Naive thymus-derived CD8-positive, alpha-beta T cell (primary cell): ENCODE measurements at places on chromosomes 13 and 19.

- peaks cover 50% of the 10 kb centered on the region for H3K36me3 ChIP-seq
- no peak overlapping the region for H3K27ac ChIP-seq
- no peak for DNase-seq
- H3K4me1 ChIP-seq: peaks cover 22% of the 10 kb centered on the region
- H3K27me3 ChIP-seq: no peaks in the 10 kb centered on the region
These were observed 9.2 kb downstream of the CUL4A start for GRCh38 chr13:113218586-113218985.

GRCh38 chr13:29230299-29230845, 365.1 kb downstream of the SLC7A1 start:
- no peak overlapping the region for H3K4me3 ChIP-seq
- H3K4me1 ChIP-seq: no peaks in the 10 kb centered on the region
- no peak for DNase-seq
- H3K36me3 ChIP-seq: no peaks in the 10 kb centered on the region
- H3K27me3 ChIP-seq: no peaks in the 10 kb centered on the region
- no peak overlapping the region for H3K27ac ChIP-seq

- H3K36me3 ChIP-seq: no peaks in the 10 kb centered on the region
- no peak for DNase-seq
- H3K27ac ChIP-seq: no peak overlapping the region
- H3K4me3 ChIP-seq: no peak overlapping the region
These were observed 73.2 kb upstream of the RFC3 start for GRCh38 chr13:33744589-33745369.

GRCh38 chr13:43908156-43909126, 28.7 kb downstream of the LACC1 start:
- H3K4me1 ChIP-seq: no peaks in the 10 kb centered on the region
- H3K27ac ChIP-seq: no peak overlapping the region
- no peak for DNase-seq
- H3K36me3 ChIP-seq: no peaks in the 10 kb centered on the region
- H3K4me3 ChIP-seq: no peak overlapping the region

DNA sequence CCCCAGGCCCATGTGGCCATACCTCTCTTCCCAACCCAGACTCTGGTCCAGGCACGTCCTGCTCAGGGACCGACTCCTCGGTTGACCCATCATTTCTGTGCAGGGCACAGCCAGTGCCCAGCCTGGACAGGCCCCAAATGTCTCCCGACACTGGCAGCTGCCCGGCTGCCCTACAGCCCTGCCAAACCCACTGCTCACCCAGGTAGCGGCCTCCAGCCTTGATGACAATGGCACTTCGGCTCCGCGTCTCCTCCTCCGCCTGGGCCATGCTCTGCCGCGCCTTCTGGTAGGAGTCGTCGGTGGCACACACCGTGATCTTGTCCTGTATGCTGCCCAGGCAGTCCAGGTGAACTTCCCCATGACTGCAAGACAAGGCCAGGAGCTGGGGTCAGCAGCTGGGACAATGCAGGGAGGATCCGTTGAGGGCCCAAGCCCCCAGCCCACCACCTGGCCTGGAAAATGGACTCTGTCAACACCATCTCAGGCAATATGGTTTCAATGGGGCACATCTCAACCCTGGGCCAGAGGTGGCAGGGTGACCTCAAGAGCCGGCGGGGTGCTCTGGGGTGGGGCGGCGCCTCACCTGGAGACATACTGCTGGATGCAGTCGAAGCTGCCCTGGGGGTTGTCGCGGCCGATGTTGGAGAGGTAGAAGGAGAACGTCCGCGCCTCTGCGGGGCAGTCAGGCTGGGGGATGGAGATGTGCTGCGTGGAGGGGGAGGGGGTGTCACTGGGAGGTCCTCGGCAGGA, 27.5 kb upstream of the ISYNA1 start:
- H3K27ac ChIP-seq: peak overlapping the region; percentile 35
- H3K36me3 ChIP-seq: peaks cover 29% of the 10 kb centered on the region
- peaks cover 18% of the 10 kb centered on the region for H3K4me1 ChIP-seq
- H3K4me3 ChIP-seq: no peak overlapping the region

- H3K36me3 ChIP-seq: peaks cover 31% of the 10 kb centered on the region
- H3K4me1 ChIP-seq: peaks cover 2% of the 10 kb centered on the region
- no peaks in the 10 kb centered on the region for H3K27me3 ChIP-seq
- no peak overlapping the region for H3K27ac ChIP-seq
These were observed 30.6 kb upstream of the ZNF681 start for GRCh38 chr19:23789246-23789645.

GRCh38 chr19:6412447-6413091, 12.0 kb downstream of the KHSRP start:
- H3K4me1 ChIP-seq: no peaks in the 10 kb centered on the region
- H3K36me3 ChIP-seq: no peaks in the 10 kb centered on the region
- no peak overlapping the region for H3K4me3 ChIP-seq
- H3K27me3 ChIP-seq: no peaks in the 10 kb centered on the region
- H3K27ac ChIP-seq: no peak overlapping the region

DNA sequence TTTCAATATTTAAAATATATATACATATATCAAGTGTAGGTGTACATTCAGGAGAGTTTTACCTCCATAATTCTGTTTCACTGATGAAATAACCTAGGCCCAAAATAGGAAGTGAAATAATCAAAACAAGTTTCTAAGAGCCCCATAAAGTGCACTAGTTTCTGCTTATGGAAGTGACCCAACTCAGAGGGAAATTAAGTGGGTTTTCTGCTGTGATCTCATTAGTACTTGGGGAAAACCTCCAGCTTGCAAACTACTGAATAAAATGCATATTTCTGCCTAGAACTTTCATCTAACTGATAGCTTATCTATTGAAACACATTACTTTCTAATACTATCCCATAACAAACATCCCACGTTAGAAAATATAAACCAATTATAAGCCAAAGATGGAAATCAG, 45.4 kb upstream of the MIR17HG start:
- no peak overlapping the region for H3K4me3 ChIP-seq
- no peak for DNase-seq
- no peaks in the 10 kb centered on the region for H3K36me3 ChIP-seq

DNA sequence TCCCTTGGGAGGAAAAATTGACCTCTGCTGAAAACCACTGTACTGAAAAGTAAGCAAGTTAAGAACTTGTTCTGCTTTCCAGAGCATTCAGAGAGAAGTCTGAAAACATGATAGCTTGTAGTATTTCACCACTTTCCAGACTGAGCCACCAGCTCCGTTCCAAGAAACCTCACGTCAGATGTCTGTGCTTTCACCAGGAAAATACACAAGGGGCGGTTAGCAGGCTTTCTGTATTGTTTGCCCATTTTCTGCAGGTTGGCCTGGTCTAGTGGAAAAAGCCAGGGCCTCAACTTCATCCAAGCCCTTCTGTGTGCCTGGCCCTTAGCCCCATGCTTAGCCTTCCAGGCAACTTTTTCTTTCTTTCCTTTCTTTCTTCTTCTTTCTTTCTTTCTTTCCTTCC, 36.4 kb downstream of the RXFP2 start:
- H3K4me3 ChIP-seq: no peak overlapping the region
- peaks cover 11% of the 10 kb centered on the region for H3K4me1 ChIP-seq
- peaks cover 21% of the 10 kb centered on the region for H3K27me3 ChIP-seq
- no peak overlapping the region for H3K27ac ChIP-seq
- H3K36me3 ChIP-seq: no peaks in the 10 kb centered on the region

DNA sequence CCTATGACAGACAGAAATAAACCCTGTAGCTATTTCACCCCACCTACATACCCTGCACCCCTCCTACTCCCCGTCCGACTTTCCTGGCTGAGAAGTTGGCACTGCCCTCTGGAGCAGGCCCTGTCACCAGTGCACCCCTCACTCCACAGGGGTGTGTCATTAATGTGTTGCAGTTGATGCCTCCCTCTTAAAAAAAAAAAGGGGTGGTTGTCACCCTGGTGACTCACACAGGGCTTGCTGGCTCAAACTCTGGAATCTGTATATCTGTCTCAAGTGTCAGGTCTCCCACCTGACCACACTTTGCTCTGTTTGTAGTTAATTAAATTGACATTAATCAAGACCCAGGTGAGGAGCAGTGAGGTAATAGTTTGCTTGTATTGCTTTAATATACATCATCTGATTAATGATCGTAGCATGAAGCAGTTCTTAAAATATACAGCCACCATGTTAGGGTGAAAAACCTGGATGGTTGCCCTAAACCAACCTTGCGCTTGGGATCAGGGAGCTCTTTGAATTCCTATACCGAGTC, 2.0 kb upstream of the GATAD2A start:
- peaks cover 30% of the 10 kb centered on the region for H3K4me1 ChIP-seq
- H3K27ac ChIP-seq: peak overlapping the region; percentile 51
- H3K4me3 ChIP-seq: no peak overlapping the region
- no peaks in the 10 kb centered on the region for H3K27me3 ChIP-seq

- no peaks in the 10 kb centered on the region for H3K27me3 ChIP-seq
- DNase-seq: no peak
- H3K36me3 ChIP-seq: peaks cover 48% of the 10 kb centered on the region
- H3K27ac ChIP-seq: no peak overlapping the region
- H3K4me3 ChIP-seq: no peak overlapping the region
These were observed 100.8 kb downstream of the TUBGCP3 start for GRCh38 chr13:112487127-112487517.

- H3K27ac ChIP-seq: no peak overlapping the region
- no peaks in the 10 kb centered on the region for H3K4me1 ChIP-seq
- no peak overlapping the region for H3K4me3 ChIP-seq
These were observed 25.4 kb downstream of the ALG5 start for GRCh38 chr13:36973621-36974295.

- H3K27me3 ChIP-seq: no peaks in the 10 kb centered on the region
- H3K4me1 ChIP-seq: peaks cover 28% of the 10 kb centered on the region
- peak overlapping the region; percentile 22 for H3K4me3 ChIP-seq
- no peaks in the 10 kb centered on the region for H3K36me3 ChIP-seq
These were observed 31.3 kb downstream of the SAE1 start for GRCh38 chr19:47161876-47162489.

GRCh38 chr13:112179995-112180394, 113.0 kb downstream of the SOX1 start:
- H3K27me3 ChIP-seq: peaks cover 14% of the 10 kb centered on the region
- H3K4me3 ChIP-seq: no peak overlapping the region
- H3K36me3 ChIP-seq: no peaks in the 10 kb centered on the region

DNA sequence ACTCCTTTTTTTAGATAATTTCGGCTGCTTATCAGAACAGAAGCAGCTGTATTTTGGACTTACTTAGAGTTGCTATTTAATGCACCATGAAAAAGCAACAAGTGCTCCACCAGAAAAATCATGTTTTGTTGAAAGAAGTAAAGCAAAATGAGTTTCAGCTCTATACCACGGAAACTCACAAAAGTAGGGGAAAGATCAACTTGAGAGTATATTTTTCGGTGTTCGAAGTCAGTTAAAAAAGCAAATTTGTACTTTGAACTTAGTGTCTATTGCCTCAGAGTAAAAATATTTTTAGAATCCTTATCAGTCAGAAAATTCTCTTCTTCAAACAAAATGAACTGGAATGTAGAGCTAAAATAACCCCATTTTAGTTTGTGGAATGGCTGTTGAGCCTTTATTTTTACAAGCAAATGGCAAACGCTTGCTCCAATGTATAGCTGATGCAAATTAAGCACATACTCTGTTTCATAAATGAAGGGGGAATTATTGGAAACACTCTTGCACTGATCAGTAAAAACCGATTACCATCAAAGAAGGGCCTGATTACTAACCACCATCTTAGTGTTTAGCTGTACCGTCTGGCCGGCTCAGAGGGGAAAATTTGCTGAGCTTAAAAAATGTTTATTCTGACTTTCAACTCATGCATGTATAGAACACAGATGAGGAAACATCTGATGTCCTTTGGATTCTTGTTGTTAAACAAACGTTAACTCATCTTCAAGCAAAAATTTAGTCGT, 540.7 kb downstream of the GPC6 start:
- H3K4me3 ChIP-seq: no peak overlapping the region
- H3K36me3 ChIP-seq: no peaks in the 10 kb centered on the region
- no peak overlapping the region for H3K27ac ChIP-seq
- peaks cover 3% of the 10 kb centered on the region for H3K27me3 ChIP-seq
- no peak for DNase-seq

- H3K4me3 ChIP-seq: no peak overlapping the region
- peaks cover 11% of the 10 kb centered on the region for H3K27me3 ChIP-seq
- DNase-seq: no peak
These were observed 152.8 kb downstream of the LHFPL6 start for GRCh38 chr13:39450176-39450575.

GRCh38 chr19:3499738-3500428, 591 bp downstream of the DOHH start:
- H3K4me3 ChIP-seq: peak overlapping the region; percentile 89
- peaks cover 16% of the 10 kb centered on the region for H3K4me1 ChIP-seq
- peak overlapping the region; percentile 97 for H3K27ac ChIP-seq
- H3K36me3 ChIP-seq: peaks cover 5% of the 10 kb centered on the region
- no peak for DNase-seq

- H3K27ac ChIP-seq: peak overlapping the region; percentile 71
- no peak for DNase-seq
- no peak overlapping the region for H3K4me3 ChIP-seq
These were observed 1.6 kb downstream of the ELAVL3 start for GRCh38 chr19:11479090-11479897.

- H3K27ac ChIP-seq: peak overlapping the region; percentile 94
- H3K36me3 ChIP-seq: no peaks in the 10 kb centered on the region
- peaks cover 39% of the 10 kb centered on the region for H3K4me1 ChIP-seq
- DNase-seq: peak; percentile 84
- H3K4me3 ChIP-seq: peak overlapping the region; percentile 93
These were observed 5.0 kb downstream of the CLEC11A start for GRCh38 chr19:50728084-50728737.

GRCh38 chr13:99897076-99897440, 74.5 kb downstream of the ZIC5 start:
- peaks cover 14% of the 10 kb centered on the region for H3K4me1 ChIP-seq
- no peaks in the 10 kb centered on the region for H3K36me3 ChIP-seq
- no peak for DNase-seq
- H3K27me3 ChIP-seq: peaks cover 62% of the 10 kb centered on the region
- no peak overlapping the region for H3K27ac ChIP-seq
- H3K4me3 ChIP-seq: peak overlapping the region; percentile 53

DNA sequence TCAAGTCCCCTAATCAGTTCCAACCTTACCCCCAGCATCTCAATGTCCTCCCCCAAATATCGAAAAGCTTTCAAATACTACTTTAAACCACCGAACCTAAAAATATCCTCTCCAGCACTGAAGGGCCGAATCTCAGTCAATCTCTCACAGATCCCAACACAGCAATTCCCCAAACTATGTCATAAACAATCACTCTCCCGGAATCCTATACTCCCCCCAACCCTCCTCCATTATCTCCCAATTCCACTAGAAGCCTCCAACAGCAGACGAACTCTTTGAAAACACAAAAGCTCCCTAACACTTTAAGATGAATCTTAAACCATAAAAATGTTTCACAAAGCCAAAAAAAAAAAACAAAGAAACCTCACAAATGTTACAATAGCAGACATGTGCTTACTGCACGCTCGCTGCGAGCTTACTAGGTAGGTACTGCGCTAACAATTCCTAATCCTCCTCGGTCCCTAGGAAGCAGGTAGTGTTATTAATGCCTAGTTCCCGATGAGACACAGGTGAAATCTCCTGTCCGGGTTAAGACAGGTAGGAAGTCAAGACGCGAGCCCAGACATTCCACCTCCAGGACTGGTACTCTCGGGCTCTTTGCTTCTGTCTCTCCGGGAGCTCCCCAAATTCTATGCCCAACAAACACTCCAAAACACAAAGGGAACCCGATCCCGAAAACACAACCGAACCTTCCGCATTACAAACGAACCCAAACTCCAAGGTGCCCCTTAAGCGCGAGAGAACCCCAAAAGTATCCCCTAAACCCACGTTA, 14.2 kb downstream of the FBXO46 start:
- DNase-seq: no peak
- peak overlapping the region; percentile 94 for H3K4me3 ChIP-seq
- peaks cover 8% of the 10 kb centered on the region for H3K36me3 ChIP-seq
- no peaks in the 10 kb centered on the region for H3K27me3 ChIP-seq
- peak overlapping the region; percentile 96 for H3K27ac ChIP-seq
- H3K4me1 ChIP-seq: peaks cover 46% of the 10 kb centered on the region
